ENCODE measurements at places on chromosomes 5 and 9. TPM values are rescaled to one million over a fixed set of nuclear protein-coding genes. Genes with fewer than 3 reads are reported as not detected.

GRCh38 chr5:30768056-30768690, 425.3 kb upstream of the CDH6 start:
- no peak overlapping the region for H3K4me3 ChIP-seq
- no peak for DNase-seq
- no peaks in the 10 kb centered on the region for H3K36me3 ChIP-seq
- no peak overlapping the region for H3K27ac ChIP-seq
- no peaks in the 10 kb centered on the region for H3K4me1 ChIP-seq
- H3K27me3 ChIP-seq: no peaks in the 10 kb centered on the region

- no peaks in the 10 kb centered on the region for H3K36me3 ChIP-seq
- no peaks in the 10 kb centered on the region for H3K4me1 ChIP-seq
- no peak overlapping the region for H3K27ac ChIP-seq
- no peak overlapping the region for H3K4me3 ChIP-seq
- no peak for DNase-seq
These were observed 79.6 kb downstream of the TLE4 start for GRCh38 chr9:79651251-79651795.

- no peaks in the 10 kb centered on the region for H3K4me1 ChIP-seq
- H3K36me3 ChIP-seq: no peaks in the 10 kb centered on the region
- no peak for DNase-seq
- H3K4me3 ChIP-seq: no peak overlapping the region
- H3K27ac ChIP-seq: no peak overlapping the region
- no peaks in the 10 kb centered on the region for H3K27me3 ChIP-seq
These were observed 21.5 kb downstream of the CWC27 start for GRCh38 chr5:64790210-64790609.

GRCh38 chr9:87615547-87616148, 110.3 kb upstream of the CTSL start:
- no peak overlapping the region for H3K4me3 ChIP-seq
- no peak for DNase-seq
- no peaks in the 10 kb centered on the region for H3K4me1 ChIP-seq
- no peak overlapping the region for H3K27ac ChIP-seq
- H3K36me3 ChIP-seq: no peaks in the 10 kb centered on the region

DNA sequence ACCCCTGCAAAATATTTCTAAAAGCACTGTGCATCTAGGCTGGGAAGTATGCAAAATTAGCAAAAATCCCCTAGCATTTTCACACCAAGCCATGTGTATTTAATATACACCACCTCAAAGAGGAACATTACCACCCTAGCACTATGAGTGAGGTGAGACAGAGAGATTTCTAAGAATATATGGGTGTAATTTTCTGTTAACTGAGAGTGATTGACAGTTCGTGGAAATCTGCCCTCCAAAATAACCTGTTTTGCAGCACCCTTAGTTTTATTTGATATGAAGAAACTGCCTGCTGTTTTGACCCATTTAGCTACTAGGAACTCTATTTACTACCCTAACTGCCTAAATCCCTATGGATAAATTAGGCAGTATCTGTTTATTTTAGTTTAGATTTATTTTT, 64.2 kb upstream of the CDKN2B start:
- H3K27ac ChIP-seq: no peak overlapping the region
- H3K4me3 ChIP-seq: no peak overlapping the region
- no peaks in the 10 kb centered on the region for H3K36me3 ChIP-seq
- DNase-seq: no peak
- no peaks in the 10 kb centered on the region for H3K27me3 ChIP-seq

Gene LMX1B
- 2.6 TPM for total RNA-seq

Gene KIF20A
- total RNA-seq: 55.4 TPM

Gene BRIX1
- total RNA-seq: 46.6 TPM
